SK-N-SH (cell line): ENCODE measurements at places on chromosomes 11 and 22. TPM values are rescaled to one million over a fixed set of nuclear protein-coding genes. Genes with fewer than 3 reads are reported as not detected.

SIPA1 gene
- 15.1 and 18.7 TPM in 2 replicates for polyA plus RNA-seq

- H3K27ac ChIP-seq, result no peak overlapping the region
- H3K4me1 ChIP-seq, result no peaks in the 10 kb centered on the region
- peak; percentile 74 for DNase-seq
- no peaks in the 10 kb centered on the region; the same call in 1 of the 2 replicates for H3K27me3 ChIP-seq
These were observed 27.2 kb upstream of the SMPD1 start for GRCh38 chr11:6362873-6363678.

DNA sequence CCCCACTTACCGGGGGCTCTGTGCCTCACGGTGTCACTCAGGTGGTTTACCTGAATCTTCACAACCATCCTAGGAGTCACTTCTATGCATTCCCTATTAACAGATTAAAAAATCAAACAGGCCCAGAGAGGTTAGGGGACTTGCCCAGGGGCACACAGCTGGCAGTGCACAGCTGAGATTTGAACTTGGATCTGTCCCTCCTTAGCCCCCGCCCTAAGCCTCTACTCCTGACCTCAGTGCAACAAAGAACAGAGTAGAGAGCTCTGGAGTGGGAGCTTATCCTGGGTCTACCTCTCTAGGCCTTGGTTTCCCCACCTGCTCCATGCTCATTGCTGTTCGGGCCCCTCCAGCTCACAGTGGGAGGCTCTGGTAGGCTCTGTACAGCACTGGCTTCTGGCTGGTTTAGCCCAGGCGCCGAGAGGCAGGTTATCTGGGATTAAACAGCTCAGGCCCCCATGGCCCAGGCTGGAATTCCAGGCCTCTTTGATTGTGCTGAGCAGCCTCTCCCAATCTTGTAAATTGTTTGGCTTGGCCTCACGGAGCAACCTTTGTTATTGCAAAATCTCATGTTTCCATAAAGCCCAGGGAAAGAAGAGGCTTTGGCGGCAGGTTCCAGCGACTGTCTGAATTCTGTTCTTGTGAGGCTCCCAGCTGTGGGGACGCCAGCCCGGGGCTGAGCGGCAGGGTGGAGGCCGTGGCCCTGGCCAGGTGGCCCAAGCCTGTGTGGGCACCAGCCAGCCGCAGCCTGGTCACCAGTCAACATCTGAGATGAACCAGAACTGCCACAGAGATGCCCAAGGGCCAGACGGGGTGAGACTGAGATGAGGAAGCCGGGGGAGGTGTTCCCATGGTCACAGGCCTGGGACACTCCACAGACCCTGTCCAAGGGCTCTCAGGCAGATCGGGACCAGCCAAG, 28.9 kb upstream of the SHISAL1 start:
- H3K36me3 ChIP-seq, result no peaks in the 10 kb centered on the region
- DNase-seq, result peak; percentile 84
- H3K27ac ChIP-seq, result no peak overlapping the region
- no peak overlapping the region for H3K4me3 ChIP-seq
- H3K4me1 ChIP-seq, result no peaks in the 10 kb centered on the region

USP28 gene
- 18.3 and 20.0 TPM in 2 replicates for polyA plus RNA-seq

DDX6 gene
- 7.9 and 13.0 TPM in 2 replicates for polyA plus RNA-seq

DNA sequence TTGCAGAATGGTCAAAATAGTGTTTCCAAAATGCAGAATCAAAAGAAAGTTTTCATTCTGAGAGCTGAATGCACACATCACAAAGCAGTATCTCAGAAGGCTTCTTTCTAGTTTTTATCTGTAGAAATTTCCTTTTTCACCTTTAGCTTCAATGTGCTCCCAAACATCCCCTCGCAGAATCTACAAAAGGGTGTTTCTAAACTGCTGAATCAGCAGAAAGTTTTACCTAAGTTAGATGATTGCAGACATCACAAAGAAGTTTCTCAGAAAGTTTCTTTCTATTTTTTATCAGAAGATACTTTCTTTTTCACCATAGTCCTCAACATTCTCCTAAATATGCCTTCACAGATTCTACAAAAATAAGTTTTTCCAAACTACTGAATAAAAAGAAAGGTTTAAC, 239.8 kb downstream of the OR4A5 start:
- H3K27me3 ChIP-seq, result no peaks in the 10 kb centered on the region
- no peak overlapping the region for H3K27ac ChIP-seq
- no peak for DNase-seq
- no peaks in the 10 kb centered on the region for H3K4me1 ChIP-seq
- H3K4me3 ChIP-seq, result no peak overlapping the region
- H3K36me3 ChIP-seq, result no peaks in the 10 kb centered on the region

- H3K27me3 ChIP-seq, result peaks cover 8% of the 10 kb centered on the region; the same call in 1 of the 2 replicates
- no peaks in the 10 kb centered on the region for H3K36me3 ChIP-seq
- H3K27ac ChIP-seq, result no peak overlapping the region
- DNase-seq, result peak; percentile 44
- no peaks in the 10 kb centered on the region for H3K4me1 ChIP-seq
These were observed 907.1 kb downstream of the DLG2 start for GRCh38 chr11:84719935-84720577.

DNA sequence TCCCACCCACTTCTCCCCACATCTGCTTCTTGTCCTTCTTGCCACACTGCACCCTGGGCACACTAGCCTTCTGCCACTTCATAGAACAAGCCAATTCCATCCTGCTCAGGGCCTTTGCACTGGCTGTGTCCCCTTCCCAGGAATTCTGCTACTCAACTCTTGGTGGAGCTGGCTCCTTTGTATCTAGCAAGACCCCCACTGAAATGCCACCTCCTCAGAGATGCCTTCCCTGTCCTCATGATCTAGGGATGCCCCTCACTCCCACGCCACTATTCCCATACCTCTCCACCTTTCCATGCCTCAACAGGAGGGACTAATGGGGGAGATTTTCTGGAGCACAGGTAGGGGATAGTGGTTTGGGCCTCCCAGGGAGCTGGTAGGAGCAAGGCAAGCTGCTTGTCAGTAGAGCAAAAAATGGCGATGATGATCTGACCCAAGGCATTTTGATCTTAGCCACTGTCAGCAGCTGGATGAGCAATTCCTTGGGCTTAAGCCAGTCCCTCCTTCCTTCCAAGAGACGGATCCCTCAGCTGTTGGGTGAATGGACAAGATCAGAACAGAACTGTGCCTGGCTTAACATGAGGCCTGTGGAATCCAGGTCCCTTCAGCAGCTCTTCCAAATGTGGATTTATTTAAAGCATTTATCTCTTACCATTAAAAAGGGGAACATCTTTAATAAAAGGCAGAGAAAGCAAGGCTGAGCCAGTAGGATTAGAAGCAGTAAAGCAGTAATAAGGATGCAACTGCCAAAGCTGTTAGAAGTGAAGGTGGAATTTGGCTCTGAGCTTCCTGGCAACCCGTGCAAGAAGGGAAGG, 4.0 kb upstream of the PRDM11 start:
- no peak for DNase-seq
- peaks cover 6% of the 10 kb centered on the region; the same call in 1 of the 2 replicates for H3K4me1 ChIP-seq
- H3K36me3 ChIP-seq, result no peaks in the 10 kb centered on the region
- H3K27ac ChIP-seq, result no peak overlapping the region
- peaks cover 22% of the 10 kb centered on the region; the same call in 1 of the 2 replicates for H3K27me3 ChIP-seq

GGT5 gene
- 3.3 and 4.6 TPM in 2 replicates for polyA plus RNA-seq

- no peaks in the 10 kb centered on the region for H3K27me3 ChIP-seq
- peaks cover 3% of the 10 kb centered on the region for H3K36me3 ChIP-seq
- H3K4me3 ChIP-seq, result peak overlapping the region; percentile 94
- H3K4me1 ChIP-seq, result peaks cover 28% of the 10 kb centered on the region; the same call in 1 of the 2 replicates
- DNase-seq, result peak; percentile 55
These were observed 594 bp downstream of the MPST start for GRCh38 chr22:37020192-37020479.

DNA sequence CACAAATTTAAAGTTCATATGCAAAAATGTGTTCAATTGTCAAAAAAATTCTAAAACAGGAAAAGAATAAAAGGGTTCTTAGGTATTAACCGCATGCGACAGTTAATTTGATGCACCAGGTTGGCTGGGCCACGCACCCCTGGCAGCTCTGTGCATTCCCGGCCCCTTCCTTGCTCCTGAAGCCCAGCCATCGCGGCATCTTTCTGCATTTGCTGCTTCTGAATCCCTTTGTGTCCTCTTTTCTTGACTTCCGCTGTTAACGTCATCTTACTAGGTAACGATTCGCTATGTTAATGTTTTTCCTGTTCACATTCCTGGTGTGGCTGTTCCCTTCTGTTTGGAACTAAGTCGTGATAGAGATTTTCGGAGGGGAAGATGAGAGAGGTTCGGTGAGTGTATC, 7.9 kb upstream of the KLHDC7B start:
- H3K27ac ChIP-seq, result no peak overlapping the region
- DNase-seq, result peak; percentile 13
- H3K36me3 ChIP-seq, result no peaks in the 10 kb centered on the region
- peaks cover 6% of the 10 kb centered on the region; the same call in 1 of the 2 replicates for H3K4me1 ChIP-seq
- H3K27me3 ChIP-seq, result no peaks in the 10 kb centered on the region
- H3K4me3 ChIP-seq, result no peak overlapping the region
